ENCODE measurements at places on chromosomes 12 and 14.

GRCh38 chr12:130803702-130804101 lies 35.3 kb downstream of the STX2 start:
- DNase-seq, result no peak

DNA sequence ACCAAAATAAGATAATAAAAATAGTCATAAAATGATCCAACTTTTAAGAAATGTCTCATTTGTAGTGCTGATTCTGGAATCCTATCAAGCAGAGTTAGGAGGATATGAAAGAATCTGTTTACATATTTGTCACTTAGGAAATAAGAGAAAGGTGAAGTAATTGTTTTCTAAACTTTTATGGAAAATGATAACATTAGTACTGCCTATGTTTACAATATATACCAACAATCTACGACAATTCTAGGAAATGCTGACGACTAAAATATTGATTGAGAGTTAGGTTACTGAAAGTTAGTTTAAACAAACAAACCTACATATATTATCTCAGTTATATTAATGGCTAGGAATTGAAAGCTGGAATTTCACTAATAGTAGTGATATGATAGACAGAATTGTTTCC lies 18.0 kb downstream of the TSPAN19 start:
- DNase-seq, result no peak

- no peak for DNase-seq
Observed at GRCh38 chr12:28089338-28089737, 100.9 kb upstream of the CCDC91 start.

DNA sequence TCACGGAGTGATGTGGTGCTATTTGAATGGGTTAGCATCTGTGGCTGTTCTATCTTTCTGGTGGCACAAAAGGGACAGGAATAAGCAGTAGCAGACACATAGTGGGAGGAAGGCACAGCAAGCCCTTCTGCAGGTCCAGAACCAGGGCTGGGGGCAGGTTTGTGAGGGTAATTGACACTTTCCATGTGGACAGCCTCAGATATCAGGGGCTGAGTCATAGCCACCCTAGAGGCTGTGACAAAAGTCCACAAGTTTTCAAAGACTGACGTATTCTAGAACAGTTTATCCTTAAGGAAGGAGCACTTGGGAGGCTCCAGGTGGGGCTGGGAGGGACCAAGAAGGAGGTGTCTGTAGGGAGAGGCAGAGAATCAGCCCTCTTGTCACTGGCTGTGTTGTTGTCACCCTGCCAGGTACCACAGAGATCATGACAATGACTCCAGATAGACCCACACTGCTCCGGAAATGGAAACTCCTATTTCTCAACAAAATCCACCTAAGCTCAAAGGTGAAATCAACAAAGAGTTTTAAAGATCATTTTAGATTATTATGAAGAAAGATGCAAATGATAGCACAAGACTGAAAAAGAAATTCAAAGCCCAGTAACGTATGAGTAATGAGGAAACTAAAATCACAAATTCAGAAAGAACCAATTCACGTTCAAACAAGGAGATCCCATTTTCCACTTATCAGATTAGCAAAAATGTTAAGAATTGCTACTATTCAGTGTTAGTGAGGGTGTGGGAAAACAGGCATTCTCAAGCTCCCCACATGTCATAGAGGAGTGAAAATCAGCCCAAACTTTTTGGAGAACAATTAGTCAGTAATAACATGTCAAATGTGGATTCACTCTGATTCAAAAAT lies 48.3 kb downstream of the NFKBIA start:
- DNase-seq, result no peak

DNA sequence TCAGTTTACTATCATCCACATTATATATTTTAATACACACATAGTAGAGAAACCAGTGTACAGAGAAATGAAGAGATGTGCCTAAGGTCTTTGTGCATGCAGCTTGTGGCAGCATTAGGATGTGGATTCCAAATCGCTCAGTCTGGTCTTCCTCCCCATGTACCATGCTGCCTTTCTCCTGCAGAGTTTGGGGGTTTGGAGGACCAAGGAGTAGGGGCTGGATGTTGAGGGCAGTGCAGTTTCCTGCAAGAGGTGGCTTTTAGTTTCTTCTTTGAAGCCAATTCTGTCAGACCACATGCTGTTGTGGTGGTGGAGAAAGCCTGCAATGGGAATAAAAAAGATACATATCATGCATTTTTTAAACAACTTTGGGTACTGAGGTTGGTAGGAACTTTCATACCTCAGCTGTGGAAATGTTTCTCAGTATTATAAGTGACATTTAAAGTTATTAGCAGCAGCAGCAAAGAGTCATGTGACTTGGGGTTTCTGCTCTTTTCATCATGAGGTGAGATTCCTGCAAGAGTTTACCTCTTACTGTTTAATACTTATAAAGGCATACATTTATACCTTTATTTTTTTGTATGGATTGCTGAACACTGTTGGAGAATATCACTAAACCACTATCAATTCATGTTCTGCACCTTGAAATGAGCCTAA lies 34.4 kb downstream of the TESPA1 start:
- no peak for DNase-seq

DNA sequence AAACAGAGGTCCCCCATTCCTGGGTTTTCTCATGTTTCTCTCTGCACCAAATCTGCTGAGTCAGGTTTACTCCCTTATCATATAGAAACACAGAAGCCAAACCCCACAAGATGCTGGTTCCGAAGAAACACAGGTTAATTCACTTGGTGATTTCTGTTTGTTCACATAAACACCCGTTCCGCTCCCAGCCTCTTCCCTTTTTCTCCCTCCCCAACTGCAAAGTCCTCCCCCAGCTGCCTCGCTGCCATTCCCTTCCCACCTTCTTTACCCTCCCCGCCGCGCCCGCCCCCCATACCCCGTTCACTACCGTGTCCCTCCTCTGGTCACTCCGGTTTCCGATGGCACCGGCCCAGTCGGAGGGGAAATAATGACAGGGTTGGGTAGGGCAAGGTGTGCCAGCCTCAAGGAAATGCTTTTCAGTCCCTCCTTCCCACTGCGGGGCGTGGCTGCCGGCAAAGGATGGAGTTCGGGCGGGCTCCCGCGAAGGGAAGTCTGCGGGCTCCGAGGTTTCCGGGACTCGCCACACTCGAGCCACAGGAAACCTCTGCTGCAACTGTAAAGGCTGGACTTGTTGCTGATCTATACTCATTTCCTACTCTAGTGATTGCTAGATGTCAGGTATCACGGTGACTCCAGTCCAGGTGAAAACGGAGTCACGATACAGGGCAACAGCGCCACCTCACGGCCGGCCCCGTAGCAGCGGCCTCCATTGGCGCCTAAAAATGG lies at the start of gene STYK1:
TSS of gene STYK1 (minus strand) at position 394 of the 726 bp plus-strand sequence. CDS start 39,434 bp downstream, outside the sequence.
- peak; percentile 34 for DNase-seq

GRCh38 chr12:71503579-71504391 lies 64.2 kb downstream of the LGR5 start:
- DNase-seq, result no peak

GRCh38 chr12:104896146-104896545 lies 61.9 kb downstream of the SLC41A2 start:
- no peak for DNase-seq

- DNase-seq, result no peak
Observed at GRCh38 chr14:92987713-92988510, 65.0 kb downstream of the CHGA start.

DNA sequence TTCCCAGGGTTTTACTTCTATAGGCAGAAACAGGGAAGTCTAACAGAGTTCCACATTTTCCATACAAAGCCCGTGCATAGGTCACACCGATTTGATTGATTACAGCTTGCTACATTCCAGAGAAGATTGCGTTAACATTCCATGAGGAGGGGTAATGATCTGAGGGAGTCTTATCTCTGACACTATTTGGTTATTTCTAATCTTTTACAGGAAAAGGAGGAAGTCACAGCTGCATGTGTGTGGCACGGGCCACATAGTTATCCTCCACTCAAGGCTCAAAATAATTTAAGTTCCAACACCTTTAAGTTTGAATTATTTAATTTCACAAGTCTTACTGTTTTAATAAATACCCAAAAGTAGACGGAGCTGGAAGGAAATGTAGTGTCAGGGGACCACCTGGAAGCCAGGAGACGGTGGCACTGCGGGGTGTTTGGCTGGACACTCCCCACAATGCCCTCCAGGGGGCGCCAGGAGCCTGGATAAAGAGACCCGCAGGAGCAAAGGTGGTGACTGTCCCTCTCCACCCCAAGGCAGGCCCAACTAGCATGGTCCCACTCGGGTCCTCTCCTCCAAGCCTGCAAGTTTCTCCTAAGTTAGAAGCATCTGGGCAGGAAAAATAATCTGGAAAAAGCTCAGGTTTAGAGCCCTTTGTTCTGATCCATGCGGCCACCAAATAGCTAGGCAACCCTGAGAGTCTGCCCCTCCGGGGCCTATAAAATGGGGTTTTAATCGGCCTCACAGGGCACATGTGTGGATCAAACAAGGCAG lies 20.2 kb downstream of the KRT8 start:
- DNase-seq, result peak; percentile 78

GRCh38 chr12:118370601-118371000 lies 2.1 kb downstream of the TAOK3 start:
- no peak for DNase-seq

- no peak for DNase-seq
Observed at GRCh38 chr12:50081096-50081808, 3.9 kb upstream of the SMARCD1 start.

DNA sequence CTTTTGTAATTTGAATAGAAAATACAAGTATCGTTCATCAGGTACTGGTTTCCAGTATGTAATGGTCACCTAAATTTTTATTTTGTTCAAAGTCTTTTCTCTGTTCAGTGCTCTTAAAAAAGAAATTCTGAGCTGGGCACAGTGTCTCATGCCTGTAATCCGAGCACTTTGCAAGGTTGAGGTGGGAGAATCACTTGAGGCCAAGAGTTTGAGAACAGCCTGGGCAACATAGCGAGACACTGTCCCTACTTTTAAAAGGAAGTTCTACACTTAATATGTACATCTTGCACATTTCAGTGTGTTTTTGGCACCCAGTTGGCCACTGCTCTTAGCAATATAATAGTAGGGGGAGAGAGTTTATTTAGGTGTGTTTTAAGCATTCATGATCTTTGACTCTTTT lies 27.9 kb downstream of the PCNX1 start:
- no peak for DNase-seq

DNA sequence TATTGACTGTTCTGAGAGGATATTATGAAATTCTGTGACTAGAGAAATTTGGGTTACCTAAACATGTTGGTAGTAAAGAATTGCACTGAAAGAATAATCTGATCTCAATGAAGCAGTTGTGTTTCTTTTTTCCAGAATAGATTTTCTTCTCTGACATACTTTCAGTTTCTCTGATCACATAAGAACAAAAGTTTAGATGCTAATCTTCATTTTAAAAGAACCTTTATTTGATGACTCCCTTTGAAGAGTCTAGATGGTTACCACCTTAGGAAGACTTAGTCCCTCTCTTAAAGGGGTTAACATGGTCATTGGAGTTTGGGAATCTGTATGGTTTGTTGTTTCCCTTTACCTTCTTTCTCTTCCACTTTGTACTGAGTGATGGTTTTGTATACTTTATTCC lies 58.6 kb downstream of the MON2 start:
- no peak for DNase-seq

- DNase-seq, result no peak
Observed at GRCh38 chr12:118150625-118151024, 14.7 kb downstream of the PEBP1 start.

DNA sequence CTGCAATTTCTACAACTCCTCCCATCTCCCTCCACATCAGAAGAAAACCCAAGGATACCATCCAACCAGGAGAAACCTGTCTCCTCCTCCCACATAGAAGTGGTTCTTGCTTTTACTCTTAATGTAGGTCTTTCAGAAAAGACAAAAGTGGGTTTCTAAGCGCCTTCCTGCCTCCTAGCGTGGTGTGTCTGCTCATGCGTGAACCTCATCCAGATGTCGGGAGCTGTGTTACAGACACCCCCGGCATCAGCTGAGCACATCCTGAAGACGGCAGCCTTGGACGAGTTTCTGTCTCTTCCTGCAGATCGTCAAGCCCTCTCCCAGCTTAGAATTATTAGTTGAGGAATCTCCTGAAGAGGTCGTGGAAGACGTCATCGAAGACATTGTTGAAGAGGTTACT lies 9.5 kb downstream of the LRRC43 start:
- no peak for DNase-seq

GRCh38 chr12:6790496-6791150 lies 1.3 kb downstream of the CD4 start:
- no peak for DNase-seq

GRCh38 chr12:100624571-100624970 lies 51.1 kb downstream of the GAS2L3 start:
- no peak for DNase-seq

GRCh38 chr14:22266142-22266442 lies 322.9 kb downstream of the DAD1 start:
- DNase-seq, result no peak

- no peak for DNase-seq
Observed at GRCh38 chr12:50764286-50765094, 589 bp downstream of the ATF1 start.

DNA sequence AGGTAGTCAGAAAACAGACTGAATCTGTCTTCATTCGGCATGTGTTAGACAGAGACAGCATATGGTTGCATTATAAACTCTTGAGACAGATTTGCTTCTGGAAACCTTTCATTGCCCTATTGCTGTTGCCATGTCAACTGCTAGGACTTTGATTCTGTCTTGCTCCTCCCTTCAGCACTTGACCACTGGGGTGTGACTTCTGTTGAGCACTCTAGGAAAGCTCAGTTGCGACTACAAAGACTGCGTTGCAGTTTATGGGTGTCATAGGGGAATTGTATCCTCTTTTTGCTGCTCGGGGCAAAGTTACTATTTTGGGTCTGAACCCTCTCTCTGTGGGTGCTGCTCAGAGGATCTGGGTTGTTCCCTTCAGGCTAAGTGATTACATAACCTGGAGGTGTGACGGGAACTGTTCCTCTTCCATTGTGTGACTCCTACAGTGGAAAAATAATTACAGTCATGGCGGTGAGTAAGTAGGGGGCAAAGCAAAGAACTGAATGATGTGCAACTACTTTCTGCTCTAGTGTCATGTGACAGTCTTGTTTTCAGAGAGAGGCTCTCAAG lies 44.3 kb upstream of the TRIM9 start:
- no peak for DNase-seq

- no peak for DNase-seq
Observed at GRCh38 chr12:11729008-11729407, 79.5 kb downstream of the ETV6 start.

DNA sequence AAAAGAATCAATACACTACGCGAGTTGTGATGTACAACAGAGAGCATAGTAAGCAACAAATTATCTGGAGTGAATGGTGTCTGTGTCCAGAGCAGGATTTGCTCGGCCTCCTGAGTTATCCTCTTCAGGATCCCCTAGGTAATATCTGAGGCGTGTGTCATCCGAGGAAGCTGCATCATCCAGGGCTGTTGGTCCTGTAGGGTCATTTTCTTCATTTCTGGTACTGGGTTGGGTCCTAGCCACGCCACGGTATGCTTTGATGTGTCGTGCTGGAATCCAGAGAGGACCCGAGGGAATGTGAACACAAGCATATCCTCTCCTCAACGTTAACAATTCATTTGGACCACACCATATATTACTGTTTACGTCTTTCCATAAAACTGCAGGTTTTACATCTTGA lies 19.0 kb upstream of the CLEC4E start:
- no peak for DNase-seq

- DNase-seq, result no peak
Observed at GRCh38 chr14:75563931-75564330, 14.5 kb upstream of the FLVCR2 start.
